ENCODE measurements at places on chromosomes 2 and 18. TPM values are rescaled to one million over a fixed set of nuclear protein-coding genes. Genes with fewer than 3 reads are reported as not detected.

GRCh38 chr2:157172866-157173578 lies 84.5 kb upstream of the GALNT5 start:
- H3K4me3 ChIP-seq, result no peak overlapping the region
- H3K4me1 ChIP-seq, result no peaks in the 10 kb centered on the region
- H3K27me3 ChIP-seq, result peaks cover 4% of the 10 kb centered on the region
- no peak for DNase-seq

DNA sequence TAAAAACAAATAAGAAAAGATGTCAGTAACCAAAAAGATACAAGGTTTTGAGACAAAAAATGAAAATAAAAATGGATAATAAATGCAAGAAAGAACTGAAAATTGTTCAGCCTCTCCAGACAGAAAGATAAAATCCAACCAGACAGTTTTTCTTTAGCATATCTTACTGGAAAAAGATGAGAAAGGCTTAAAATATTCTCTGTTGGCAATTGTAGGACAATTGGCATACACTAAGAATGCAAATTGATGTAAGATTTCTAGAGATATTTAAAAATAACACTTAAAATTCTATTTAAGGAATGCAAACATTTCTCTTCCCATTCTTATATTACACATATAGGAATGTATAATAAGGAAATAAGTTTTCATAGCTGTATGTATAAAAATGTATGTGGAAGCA lies 590.6 kb downstream of the DSC3 start:
- H3K36me3 ChIP-seq, result no peaks in the 10 kb centered on the region
- DNase-seq, result no peak
- H3K27ac ChIP-seq, result no peak overlapping the region
- H3K4me3 ChIP-seq, result no peak overlapping the region
- no peaks in the 10 kb centered on the region for H3K27me3 ChIP-seq
- no peaks in the 10 kb centered on the region for H3K4me1 ChIP-seq

DNA sequence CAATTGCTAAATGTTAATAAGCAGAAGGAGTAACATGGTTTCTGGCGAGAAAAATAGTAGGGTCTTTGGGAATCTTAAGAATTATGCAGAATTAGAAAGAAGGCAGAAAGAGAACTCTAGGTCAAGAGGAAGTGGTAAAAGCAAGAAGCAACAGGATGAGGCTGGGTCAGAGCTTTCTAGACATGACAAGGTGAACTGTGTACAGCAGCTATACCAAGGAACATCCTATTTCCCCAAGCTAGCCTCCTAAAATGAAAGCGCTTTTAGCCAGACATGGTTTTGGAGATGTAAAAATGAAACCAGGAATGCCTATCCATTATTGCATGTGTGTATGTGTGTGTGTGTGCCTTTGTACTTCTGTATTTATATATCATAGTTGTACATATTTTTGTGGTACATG lies 42.3 kb upstream of the STAT1 start:
- H3K27ac ChIP-seq, result peak overlapping the region; percentile 55
- H3K27me3 ChIP-seq, result no peaks in the 10 kb centered on the region
- no peak for DNase-seq
- H3K36me3 ChIP-seq, result peaks cover 21% of the 10 kb centered on the region

- H3K36me3 ChIP-seq, result no peaks in the 10 kb centered on the region
- no peaks in the 10 kb centered on the region for H3K27me3 ChIP-seq
- no peak for DNase-seq
- no peak overlapping the region for H3K4me3 ChIP-seq
These were observed 139.9 kb downstream of the LRRC30 start for GRCh38 chr18:7370802-7371201.

GRCh38 chr2:27122791-27123190 lies 824 bp upstream of the ABHD1 start:
- H3K4me3 ChIP-seq, result peak overlapping the region; percentile 73
- DNase-seq, result no peak
- H3K27ac ChIP-seq, result no peak overlapping the region
- peaks cover 19% of the 10 kb centered on the region for H3K27me3 ChIP-seq
- H3K4me1 ChIP-seq, result peaks cover 19% of the 10 kb centered on the region

DNA sequence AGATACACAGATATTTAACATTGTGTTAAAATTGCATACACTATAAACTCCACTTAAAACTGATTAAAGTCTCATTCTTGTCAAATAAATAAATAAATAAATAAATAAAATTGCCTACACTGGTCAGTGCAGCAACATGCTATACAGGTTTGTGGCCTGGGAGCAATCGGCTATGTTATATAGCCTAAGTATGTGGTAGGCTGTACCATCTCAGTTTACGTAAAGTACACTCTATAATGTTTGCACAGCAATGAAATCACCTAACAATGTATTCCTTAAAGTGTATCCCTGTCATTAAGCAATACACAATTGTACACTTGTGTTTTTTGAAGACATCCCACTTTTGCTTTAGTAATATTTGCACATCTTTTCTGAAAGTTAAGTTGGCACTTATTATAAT lies 337.7 kb upstream of the SETBP1 start:
- H3K27me3 ChIP-seq, result no peaks in the 10 kb centered on the region
- H3K4me3 ChIP-seq, result no peak overlapping the region
- H3K4me1 ChIP-seq, result no peaks in the 10 kb centered on the region
- no peak for DNase-seq
- no peak overlapping the region for H3K27ac ChIP-seq

DNA sequence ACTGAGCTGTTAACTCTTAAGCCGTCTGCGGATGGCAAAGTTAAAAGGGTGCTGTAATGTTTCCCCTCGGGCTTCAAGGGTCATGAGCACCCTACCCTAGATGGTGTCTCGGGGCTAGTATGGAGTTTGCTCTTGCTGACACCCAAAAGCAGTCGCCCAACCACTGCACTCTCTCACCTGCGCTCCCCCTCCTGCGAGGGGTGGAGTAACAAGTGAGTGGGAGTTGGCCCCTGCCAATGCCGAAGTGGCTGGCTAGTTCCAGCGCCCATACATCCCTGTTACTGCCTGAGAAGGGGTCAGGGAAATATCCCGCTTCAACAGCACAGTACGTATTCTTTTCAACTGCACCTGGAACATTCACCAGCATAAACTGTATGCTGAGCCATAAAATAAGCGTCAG lies 47.5 kb downstream of the FAM117B start:
- no peak overlapping the region for H3K4me3 ChIP-seq
- H3K36me3 ChIP-seq, result peaks cover 27% of the 10 kb centered on the region
- peaks cover 34% of the 10 kb centered on the region for H3K4me1 ChIP-seq
- DNase-seq, result no peak

DNA sequence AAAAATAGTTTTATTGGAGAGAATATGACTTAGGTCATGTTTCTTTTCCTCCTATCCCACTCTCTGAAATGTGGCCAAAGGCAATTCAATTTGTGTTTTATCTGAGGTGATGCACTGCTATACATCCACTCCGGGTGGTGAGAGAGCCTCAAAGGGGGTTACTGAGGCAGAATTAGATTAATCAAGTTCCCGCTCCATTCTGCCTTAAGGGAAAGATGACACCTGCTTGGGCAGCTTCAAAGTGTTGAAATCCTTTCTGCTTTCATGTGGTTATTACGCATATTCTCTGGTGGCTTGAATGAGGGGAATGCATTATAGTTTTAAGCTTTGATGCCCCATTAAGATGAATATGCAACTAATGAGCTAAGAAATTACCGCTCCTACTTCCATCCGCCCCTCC lies 213.0 kb upstream of the TMEFF2 start:
- H3K27me3 ChIP-seq, result peaks cover 2% of the 10 kb centered on the region
- H3K36me3 ChIP-seq, result no peaks in the 10 kb centered on the region
- no peak for DNase-seq

DNA sequence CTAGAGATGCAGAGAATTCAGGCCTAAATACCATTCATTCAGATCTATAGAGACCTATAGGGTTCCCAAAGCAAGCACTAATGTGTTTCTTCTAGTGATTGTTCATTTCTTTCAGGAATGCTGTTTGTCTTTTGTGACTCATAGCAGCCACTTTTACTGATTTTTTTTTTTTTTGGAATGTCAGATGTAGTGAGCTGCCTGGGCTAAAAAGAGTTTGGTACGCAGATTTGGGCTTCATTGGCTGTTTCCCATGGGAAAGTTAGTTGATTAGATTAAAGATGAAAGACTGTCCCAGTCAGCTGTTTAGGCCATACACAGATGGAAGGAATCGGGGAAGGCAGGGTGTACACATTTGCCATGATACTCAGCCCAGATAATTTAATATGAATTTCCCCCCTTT lies 87.6 kb downstream of the CDC42EP3 start:
- DNase-seq, result no peak
- peaks cover 4% of the 10 kb centered on the region for H3K36me3 ChIP-seq
- H3K27ac ChIP-seq, result peak overlapping the region; percentile 52
- H3K4me3 ChIP-seq, result no peak overlapping the region
- H3K27me3 ChIP-seq, result no peaks in the 10 kb centered on the region
- H3K4me1 ChIP-seq, result peaks cover 84% of the 10 kb centered on the region

DNA sequence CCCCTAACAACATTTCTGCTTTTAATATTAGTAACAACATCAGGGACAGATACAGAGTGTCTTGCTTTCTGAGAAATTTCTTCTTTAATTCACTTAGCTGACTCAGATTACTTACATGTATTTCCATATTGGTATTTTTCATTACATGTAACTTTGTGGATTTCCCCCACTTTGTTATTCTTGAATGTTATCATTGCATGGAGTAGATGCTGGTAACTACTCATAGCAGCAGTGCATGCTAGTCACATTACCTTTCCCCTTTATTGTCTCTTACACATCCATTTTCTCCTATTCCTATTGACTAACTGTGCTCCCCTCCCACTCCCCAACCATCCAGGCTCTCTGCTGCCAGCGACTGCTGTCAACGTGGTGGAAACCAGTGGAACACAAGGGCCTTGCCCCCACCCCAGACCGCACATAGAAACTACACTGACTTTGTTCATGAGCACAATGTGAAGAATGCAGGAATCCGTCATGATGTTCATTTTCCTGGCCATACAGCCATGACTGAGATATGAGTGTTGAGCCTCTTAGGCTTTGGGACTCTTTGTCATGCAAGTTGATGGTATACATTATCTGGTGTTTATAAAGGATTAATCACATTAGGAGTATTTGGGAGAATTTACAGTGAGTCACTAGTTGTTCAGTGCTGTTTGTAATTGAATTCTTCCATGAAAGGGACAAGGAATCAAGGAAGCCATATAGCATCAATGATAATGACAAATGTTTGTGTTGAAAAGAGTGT lies 91.0 kb downstream of the EPB41L5 start:
- DNase-seq, result no peak
- no peaks in the 10 kb centered on the region for H3K27me3 ChIP-seq
- no peak overlapping the region for H3K4me3 ChIP-seq
- H3K4me1 ChIP-seq, result peaks cover 8% of the 10 kb centered on the region
- H3K36me3 ChIP-seq, result peaks cover 6% of the 10 kb centered on the region
- H3K27ac ChIP-seq, result no peak overlapping the region

DNA sequence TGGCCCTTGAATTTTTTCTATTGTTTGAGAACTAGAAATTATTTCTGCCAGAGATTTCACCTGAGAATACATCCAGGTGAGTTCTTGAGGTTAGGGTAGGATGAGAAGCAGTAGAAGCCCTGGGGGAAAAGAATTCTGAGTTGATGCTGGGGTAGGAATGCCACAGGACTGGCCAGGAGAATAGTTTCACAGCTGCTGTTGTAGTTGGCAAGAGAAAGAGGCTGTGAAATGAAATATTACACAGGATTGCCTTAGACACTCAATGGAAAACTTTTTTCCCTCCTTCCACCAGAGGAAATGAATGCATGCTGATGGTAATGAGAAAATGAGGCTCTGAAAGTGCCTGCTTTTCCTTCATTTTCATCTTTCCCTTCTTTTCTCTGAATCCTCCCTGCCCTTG lies 54.6 kb downstream of the PRKCE start:
- peaks cover 17% of the 10 kb centered on the region for H3K36me3 ChIP-seq
- H3K4me3 ChIP-seq, result no peak overlapping the region
- H3K27ac ChIP-seq, result no peak overlapping the region
- DNase-seq, result no peak
- no peaks in the 10 kb centered on the region for H3K27me3 ChIP-seq
- no peaks in the 10 kb centered on the region for H3K4me1 ChIP-seq

DNA sequence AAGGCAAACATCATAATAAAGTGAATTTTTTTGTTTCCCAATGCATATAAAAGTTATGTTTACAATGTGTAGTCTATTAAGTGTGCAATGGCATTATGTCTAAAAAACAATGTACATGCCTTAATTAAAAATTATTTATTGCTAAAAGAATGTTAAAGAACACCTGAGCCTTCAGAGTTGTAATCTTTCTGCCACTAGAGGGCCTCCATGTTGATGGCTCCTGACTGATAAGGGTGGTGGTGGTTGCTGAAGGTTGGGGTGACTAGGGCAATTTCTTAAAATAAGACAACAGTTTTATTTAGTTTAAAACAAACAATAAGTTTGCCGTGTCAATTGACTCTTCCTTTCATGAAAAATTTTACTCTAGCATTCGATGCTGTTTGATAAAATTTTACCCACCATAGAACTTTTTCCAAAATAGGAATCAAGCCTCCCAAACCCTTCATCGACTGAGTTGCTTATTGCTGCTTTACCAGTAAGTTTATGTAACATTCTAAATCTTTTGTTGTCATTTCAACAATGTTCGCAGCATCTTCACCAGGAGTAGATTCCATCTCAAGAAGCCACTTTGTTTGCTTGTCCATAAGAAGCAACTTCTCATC lies 32.3 kb downstream of the MAP3K2 start:
- H3K27ac ChIP-seq, result no peak overlapping the region
- peaks cover 8% of the 10 kb centered on the region for H3K36me3 ChIP-seq
- no peak overlapping the region for H3K4me3 ChIP-seq
- peaks cover 53% of the 10 kb centered on the region for H3K4me1 ChIP-seq

DNA sequence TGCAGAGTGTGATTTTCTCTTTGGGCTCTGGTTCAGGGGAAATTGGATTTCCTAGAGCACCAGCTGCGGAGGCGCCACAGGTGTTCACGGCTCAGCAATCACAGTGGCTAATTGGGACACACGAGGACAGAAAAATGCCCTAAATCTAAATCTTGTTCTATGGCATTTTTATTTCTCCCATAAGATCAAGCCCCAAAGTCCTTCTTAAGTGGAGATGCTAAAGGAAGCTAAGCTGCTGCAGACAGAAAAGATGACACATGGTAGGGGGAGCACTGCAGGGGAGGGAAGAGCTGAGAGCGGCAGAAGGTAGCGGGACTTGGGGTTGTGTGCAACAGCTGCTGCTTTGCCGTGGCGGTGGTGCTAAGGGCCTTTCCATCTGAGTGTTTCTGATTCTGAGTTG lies 280.6 kb downstream of the MYT1L start:
- DNase-seq, result no peak
- no peak overlapping the region for H3K27ac ChIP-seq
- H3K36me3 ChIP-seq, result no peaks in the 10 kb centered on the region
- no peaks in the 10 kb centered on the region for H3K27me3 ChIP-seq

- peaks cover 8% of the 10 kb centered on the region for H3K36me3 ChIP-seq
- peaks cover 10% of the 10 kb centered on the region for H3K4me1 ChIP-seq
- DNase-seq, result no peak
- no peak overlapping the region for H3K4me3 ChIP-seq
These were observed 23.2 kb upstream of the CDKL4 start for GRCh38 chr2:39266916-39267434.

- DNase-seq, result no peak
- H3K36me3 ChIP-seq, result no peaks in the 10 kb centered on the region
- no peaks in the 10 kb centered on the region for H3K4me1 ChIP-seq
- H3K27ac ChIP-seq, result no peak overlapping the region
- no peak overlapping the region for H3K4me3 ChIP-seq
These were observed 164.4 kb downstream of the UPP2 start for GRCh38 chr2:158266111-158266510.

DSC1 gene
- 0.05 TPM for total RNA-seq

IMP4 gene
- 169 TPM for total RNA-seq

ANKRD30BL gene
- total RNA-seq, result not detected

GALNT5 gene
- 0.04 TPM for total RNA-seq

SLC4A3 gene
- 0.05 TPM for total RNA-seq

TRIM43 gene
- total RNA-seq, result not detected

VIL1 gene
- total RNA-seq, result not detected

DNAH7 gene
- total RNA-seq, result not detected

DTYMK gene
- 79.8 TPM for total RNA-seq

KCNK3 gene
- not detected for total RNA-seq

IL36A gene
- not detected for total RNA-seq
